ENCODE measurements at places on chromosomes 4 and X.

GRCh38 chrX:107560041-107560440 is 68.3 kb upstream of the PRPS1 start:
- DNase-seq, result no peak

DNA sequence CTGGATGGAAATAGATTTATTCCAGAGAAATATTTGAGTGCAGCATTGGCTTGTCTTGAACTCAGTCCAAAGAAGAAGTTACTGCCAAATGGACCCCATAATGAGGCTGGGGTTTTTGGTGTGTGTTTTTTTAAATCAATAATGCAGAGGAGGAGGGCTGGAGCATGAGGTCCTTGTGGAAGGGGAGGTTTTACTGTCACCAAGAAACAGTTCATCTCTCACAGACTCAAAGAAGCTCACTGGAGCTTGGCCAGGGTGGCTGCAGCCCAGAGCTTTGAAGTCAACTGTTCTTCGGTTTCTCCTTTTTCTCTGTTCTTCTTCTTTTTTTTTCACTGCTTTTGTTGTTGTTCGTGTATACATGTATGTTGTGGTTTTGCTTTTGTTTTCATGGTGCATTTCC is 377.7 kb downstream of the FBXW7 start:
- no peak for DNase-seq

GRCh38 chr4:158870282-158870625 is 101.4 kb downstream of the FNIP2 start:
- no peak for DNase-seq

DNA sequence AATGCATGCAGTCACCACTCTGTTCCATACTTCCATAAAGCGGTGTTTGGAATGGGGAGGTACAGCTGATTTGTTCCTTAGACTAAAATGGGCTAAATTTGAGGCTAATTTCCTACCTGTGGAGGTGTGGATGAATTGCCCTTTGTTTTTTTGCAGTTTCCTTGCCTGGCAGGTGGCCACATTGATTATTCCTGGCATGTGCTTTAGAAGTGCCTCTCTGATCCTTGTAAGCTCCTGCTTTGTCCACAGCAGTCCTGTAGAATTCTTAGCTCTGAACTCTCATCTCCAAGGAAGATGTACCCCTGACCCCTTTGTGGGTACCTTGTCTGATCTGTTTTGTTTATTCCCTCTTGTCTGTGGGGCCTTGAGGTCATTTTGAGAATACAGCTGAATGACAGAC is 136.8 kb downstream of the ADGRL3 start:
- DNase-seq, result no peak

Measured in stimulated activated CD8-positive, alpha-beta memory T cell treated with anti-CD3 and anti-CD28 coated beads, Interleukin-2, amount 100 ng/mL, for 1 hour (primary cell).